ENCODE measurements at places on chromosomes 4 and X. TPM values are rescaled to one million over a fixed set of nuclear protein-coding genes. Genes with fewer than 3 reads are reported as not detected.

Gene NDUFC1
- 61.3 TPM for total RNA-seq

Gene PDGFRA
- not detected for total RNA-seq

Gene SPATA18
- not detected for total RNA-seq

Gene RHOH
- total RNA-seq = 114 TPM

Gene OTUD5
- total RNA-seq = 57.3 TPM

Gene NHS
- 25.8 TPM for total RNA-seq

Gene CT45A1
- not detected for total RNA-seq

Gene ENPEP
- not detected for total RNA-seq

Gene DCAF12L2
- total RNA-seq = not detected

Gene ARX
- not detected for total RNA-seq

- no peaks in the 10 kb centered on the region for H3K27me3 ChIP-seq
- H3K27ac ChIP-seq = no peak overlapping the region
- H3K36me3 ChIP-seq = no peaks in the 10 kb centered on the region
- DNase-seq = no peak
Observed at GRCh38 chr4:31051565-31051964, 331.4 kb downstream of the PCDH7 start.

- peaks cover 4% of the 10 kb centered on the region for H3K27me3 ChIP-seq
- no peak for DNase-seq
- H3K4me3 ChIP-seq = peak overlapping the region; percentile 55
- H3K4me1 ChIP-seq = no peaks in the 10 kb centered on the region
Observed at GRCh38 chr4:22237846-22238494, 277.9 kb downstream of the ADGRA3 start.

GRCh38 chr4:73648478-73648877, 28.2 kb upstream of the RASSF6 start:
- no peak for DNase-seq
- no peaks in the 10 kb centered on the region for H3K4me1 ChIP-seq
- H3K27ac ChIP-seq = no peak overlapping the region
- peaks cover 5% of the 10 kb centered on the region for H3K27me3 ChIP-seq
- H3K4me3 ChIP-seq = no peak overlapping the region

GRCh38 chr4:80016506-80016905, 56.5 kb downstream of the ANTXR2 start:
- H3K27ac ChIP-seq = no peak overlapping the region
- DNase-seq = no peak
- no peaks in the 10 kb centered on the region for H3K27me3 ChIP-seq
- H3K36me3 ChIP-seq = peaks cover under 1% of the 10 kb centered on the region
- H3K4me3 ChIP-seq = no peak overlapping the region

DNA sequence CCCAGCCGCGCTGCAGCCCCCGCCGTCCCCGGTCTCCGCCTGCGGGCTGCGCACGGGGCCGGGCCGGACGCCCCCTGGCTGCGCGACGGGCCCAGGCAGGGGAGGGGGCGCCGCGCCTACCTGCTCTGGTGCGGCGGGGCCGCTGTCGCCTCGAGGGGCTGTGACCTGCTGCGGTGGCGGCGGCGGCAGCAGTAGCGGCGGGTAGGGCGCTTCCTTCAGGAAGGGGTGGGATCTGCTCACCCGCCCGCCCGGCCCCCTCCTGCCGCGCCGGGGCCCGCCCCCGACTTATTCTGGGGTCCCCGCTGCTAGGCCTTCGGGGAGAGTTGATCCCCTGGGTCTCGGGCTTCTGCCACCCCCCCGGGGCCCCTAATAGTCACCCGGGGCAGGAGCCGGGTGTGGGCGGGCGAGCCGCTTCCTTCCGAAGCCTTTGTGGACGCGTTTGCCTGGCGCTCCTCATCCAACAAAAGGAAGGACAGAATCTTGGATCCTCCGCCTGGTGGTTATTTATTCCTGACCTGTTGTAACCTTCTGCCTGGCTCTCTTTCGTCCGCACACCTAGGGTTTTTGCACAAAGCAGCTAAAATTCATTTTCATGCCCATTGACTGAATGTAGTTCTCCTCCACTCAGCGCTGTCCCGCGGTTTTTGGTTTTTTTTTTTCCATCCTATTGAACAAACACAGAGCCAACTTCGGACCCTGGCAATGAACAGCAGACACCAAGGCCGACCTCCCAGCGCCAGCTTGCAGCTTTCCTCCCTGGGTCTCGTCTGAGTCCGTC, at the start of gene TMEM150C:
TSS of gene TMEM150C (minus strand) at position 203 of the 778 bp plus-strand sequence. CDS start 57,331 bp downstream, outside the sequence.
- no peaks in the 10 kb centered on the region for H3K36me3 ChIP-seq
- peak; percentile 24 for DNase-seq
- H3K27me3 ChIP-seq = peaks cover 73% of the 10 kb centered on the region
- H3K4me3 ChIP-seq = peak within 1 kb of the TSS; percentile 65

GRCh38 chrX:20742106-20742505, 475.4 kb upstream of the RPS6KA3 start:
- no peaks in the 10 kb centered on the region for H3K4me1 ChIP-seq
- H3K27ac ChIP-seq = no peak overlapping the region
- DNase-seq = no peak
- H3K27me3 ChIP-seq = no peaks in the 10 kb centered on the region

DNA sequence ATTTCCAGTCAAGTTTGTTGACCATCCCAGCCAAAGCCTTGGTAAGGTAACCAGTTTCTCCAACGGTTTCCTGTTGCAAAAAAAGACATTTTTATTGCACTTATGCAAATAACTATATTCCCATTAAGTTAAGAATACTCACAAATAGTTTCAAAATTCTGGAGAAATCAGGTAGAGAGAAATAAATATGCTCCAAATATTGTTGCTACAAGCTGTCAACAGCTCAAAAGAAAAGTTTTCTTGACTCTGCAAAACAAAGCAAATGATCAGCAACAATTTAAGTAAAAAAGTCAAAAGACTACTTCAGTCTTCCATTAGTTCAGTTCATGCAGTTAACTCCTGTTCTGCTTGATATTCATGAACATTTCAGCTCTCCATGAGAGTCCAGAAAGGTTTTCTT, 49.0 kb upstream of the UGT8 start:
- H3K27ac ChIP-seq = no peak overlapping the region
- no peaks in the 10 kb centered on the region for H3K4me1 ChIP-seq
- H3K27me3 ChIP-seq = peaks cover 6% of the 10 kb centered on the region
- H3K4me3 ChIP-seq = no peak overlapping the region
- no peaks in the 10 kb centered on the region for H3K36me3 ChIP-seq

DNA sequence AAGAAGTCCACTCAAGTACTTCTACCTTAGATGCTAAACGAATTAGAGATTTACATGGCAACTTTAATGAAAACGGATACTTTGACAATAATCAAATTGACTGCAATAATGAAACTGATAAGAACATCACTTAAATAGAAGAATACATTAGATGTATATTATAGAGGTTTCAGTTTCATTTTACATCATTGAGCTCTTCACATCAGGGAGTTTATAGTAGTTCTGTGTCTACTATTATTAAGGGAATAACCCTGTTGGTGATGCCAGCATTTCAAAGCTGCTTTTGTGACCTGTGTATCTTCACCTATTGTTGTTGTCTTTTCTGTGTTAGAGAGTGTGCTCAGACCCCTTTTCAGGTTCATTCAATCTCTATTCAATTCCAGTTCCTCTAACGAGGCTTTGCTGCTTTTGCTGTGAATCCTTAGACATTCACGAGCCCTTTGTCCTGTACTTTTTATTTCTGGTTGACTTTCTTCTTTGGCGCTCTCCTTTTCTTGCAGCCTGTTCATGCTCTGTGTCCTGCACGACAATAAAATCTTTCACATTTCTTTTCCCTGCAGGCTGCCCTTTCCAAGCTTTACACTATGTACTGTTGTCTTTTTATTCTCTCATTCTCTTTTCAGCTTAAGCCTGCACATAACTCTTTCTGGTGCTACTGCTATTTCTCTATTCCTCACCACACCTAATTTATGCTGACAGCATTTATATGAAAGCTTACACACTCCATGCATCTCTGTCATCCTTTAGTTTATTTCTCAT, 232.1 kb downstream of the CPE start:
- H3K27me3 ChIP-seq = no peaks in the 10 kb centered on the region
- no peaks in the 10 kb centered on the region for H3K36me3 ChIP-seq
- no peak overlapping the region for H3K27ac ChIP-seq

GRCh38 chr4:152480326-152480725, 55.6 kb downstream of the FBXW7 start:
- H3K36me3 ChIP-seq = peaks cover 29% of the 10 kb centered on the region
- peaks cover 30% of the 10 kb centered on the region for H3K4me1 ChIP-seq
- no peak overlapping the region for H3K4me3 ChIP-seq
- H3K27ac ChIP-seq = no peak overlapping the region
- no peaks in the 10 kb centered on the region for H3K27me3 ChIP-seq
- no peak for DNase-seq

GRCh38 chrX:53918702-53919101, 125.6 kb downstream of the PHF8 start:
- no peaks in the 10 kb centered on the region for H3K4me1 ChIP-seq
- no peak for DNase-seq
- H3K27ac ChIP-seq = no peak overlapping the region

DNA sequence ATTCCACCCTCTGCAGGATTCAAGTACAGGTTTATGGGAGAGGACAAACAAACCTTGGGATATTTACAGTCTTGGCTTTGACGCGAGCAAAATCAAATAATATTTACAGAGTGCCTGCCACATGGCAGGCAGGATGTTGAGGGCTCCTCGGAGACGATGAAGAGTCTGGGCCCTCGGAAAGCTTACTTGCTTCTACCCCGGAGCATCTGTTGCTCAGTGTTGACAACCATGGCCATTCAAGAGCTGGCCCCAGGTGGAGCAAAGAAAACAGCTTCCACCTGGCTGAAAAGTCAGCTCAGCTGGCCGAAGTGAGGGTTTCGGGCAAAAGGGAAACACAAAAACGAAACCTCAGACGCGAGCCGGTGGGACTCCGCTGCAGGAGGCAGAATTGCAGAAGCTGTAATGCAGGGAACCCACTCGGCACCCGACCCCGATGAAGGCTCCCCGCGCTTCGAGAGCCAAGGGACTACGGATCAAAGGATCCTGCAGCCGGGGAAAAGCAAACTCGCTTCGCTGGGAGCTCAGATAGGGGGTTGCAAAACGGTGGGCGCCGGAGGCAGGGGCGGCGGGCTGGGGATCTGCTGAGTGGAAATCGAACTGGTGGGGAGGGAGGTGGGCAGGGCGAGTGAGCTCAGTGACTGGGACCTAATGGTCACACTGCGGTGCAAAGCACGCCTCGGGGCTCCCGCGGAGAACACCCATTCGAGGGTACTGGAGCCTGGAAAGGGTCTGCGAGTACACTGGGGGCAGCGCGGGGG, 805 bp downstream of the ATP8A1 start:
- H3K4me1 ChIP-seq = peaks cover 47% of the 10 kb centered on the region
- no peaks in the 10 kb centered on the region for H3K27me3 ChIP-seq
- peak; percentile 61 for DNase-seq

GRCh38 chr4:69057620-69058409, 38.5 kb upstream of the UGT2B7 start:
- no peak overlapping the region for H3K4me3 ChIP-seq
- DNase-seq = no peak
- H3K27ac ChIP-seq = no peak overlapping the region
- H3K4me1 ChIP-seq = no peaks in the 10 kb centered on the region

DNA sequence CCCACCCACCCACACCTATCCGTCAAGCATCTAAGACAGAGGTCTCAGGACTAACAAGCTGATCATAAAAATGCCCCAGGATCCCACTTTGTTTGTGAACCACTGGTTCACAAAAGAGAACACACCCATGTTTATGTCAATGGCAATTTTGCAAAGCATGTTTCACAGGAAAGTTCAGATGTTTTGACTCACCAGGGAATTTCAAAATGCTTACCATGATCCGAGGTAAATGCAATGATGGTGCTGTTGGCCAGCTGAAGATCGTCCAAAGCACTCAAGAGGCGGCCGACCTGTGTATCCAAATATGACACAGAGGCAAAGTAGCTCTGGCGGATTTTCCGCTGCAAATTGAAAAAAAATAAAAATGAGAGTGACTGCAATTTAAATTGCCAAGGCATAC, 15.0 kb downstream of the IDS start:
- H3K4me3 ChIP-seq = no peak overlapping the region
- no peak for DNase-seq
- H3K4me1 ChIP-seq = peaks cover 7% of the 10 kb centered on the region
- H3K27ac ChIP-seq = no peak overlapping the region

DNA sequence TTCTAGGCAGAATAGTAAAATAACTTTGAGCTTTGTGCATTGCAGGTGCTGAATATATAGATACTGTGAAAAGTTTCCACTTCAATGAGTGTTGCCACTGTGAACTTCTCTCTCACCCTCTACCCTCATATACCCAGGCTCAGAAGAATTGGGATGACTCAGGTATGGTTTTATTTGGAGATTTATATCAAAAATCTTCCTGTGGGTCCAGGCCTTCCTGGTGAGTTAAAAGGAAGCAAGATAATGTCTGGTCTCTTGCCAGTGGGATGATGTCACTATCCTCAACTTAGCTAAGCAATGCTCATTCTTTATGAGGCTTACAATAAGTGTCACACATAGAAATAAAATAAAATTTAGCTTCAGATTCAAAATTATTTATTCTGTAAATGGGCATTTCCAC, 153.3 kb upstream of the TENT5D start:
- H3K27ac ChIP-seq = no peak overlapping the region
- H3K4me1 ChIP-seq = no peaks in the 10 kb centered on the region
- H3K27me3 ChIP-seq = no peaks in the 10 kb centered on the region
- no peak overlapping the region for H3K4me3 ChIP-seq
- no peak for DNase-seq
- H3K36me3 ChIP-seq = no peaks in the 10 kb centered on the region

GRCh38 chr4:100566396-100566795, 48.6 kb upstream of the EMCN start:
- H3K27me3 ChIP-seq = no peaks in the 10 kb centered on the region
- H3K27ac ChIP-seq = no peak overlapping the region
- no peaks in the 10 kb centered on the region for H3K36me3 ChIP-seq
- no peak for DNase-seq
- peaks cover 21% of the 10 kb centered on the region for H3K4me1 ChIP-seq
- H3K4me3 ChIP-seq = no peak overlapping the region

GRCh38 chr4:18608908-18609533, 587.5 kb upstream of the LCORL start:
- H3K36me3 ChIP-seq = no peaks in the 10 kb centered on the region
- H3K27ac ChIP-seq = no peak overlapping the region
- DNase-seq = no peak
- H3K27me3 ChIP-seq = peaks cover 2% of the 10 kb centered on the region
- H3K4me3 ChIP-seq = no peak overlapping the region
- peaks cover 4% of the 10 kb centered on the region for H3K4me1 ChIP-seq

DNA sequence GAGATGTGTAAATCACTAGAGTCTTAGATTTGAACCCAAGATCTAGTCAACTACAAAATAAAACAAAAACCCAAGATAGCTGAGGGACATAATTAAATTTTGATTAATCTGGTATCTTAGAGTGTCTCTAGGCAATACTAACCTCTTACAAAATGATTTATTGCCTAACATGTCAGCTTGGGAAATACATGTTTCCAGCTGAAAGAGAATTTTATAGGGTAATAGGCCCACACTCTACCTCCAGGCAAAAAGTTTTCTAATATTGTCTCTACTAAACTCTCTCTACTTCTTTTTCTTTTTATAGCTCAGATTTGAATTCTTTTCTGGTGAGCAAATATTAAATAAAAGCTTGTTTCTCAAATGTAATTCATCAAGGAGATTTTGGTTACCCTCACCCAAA, 263.2 kb downstream of the IL15 start:
- no peak overlapping the region for H3K27ac ChIP-seq
- DNase-seq = no peak
- H3K27me3 ChIP-seq = no peaks in the 10 kb centered on the region
- H3K4me1 ChIP-seq = no peaks in the 10 kb centered on the region
- H3K36me3 ChIP-seq = no peaks in the 10 kb centered on the region
- no peak overlapping the region for H3K4me3 ChIP-seq

Measured in activated naive CD8-positive, alpha-beta T cell treated with anti-CD3 and anti-CD28 coated beads for 36 hours (primary cell).